ENCODE measurements at places on chromosomes 2 and 18.

DNA sequence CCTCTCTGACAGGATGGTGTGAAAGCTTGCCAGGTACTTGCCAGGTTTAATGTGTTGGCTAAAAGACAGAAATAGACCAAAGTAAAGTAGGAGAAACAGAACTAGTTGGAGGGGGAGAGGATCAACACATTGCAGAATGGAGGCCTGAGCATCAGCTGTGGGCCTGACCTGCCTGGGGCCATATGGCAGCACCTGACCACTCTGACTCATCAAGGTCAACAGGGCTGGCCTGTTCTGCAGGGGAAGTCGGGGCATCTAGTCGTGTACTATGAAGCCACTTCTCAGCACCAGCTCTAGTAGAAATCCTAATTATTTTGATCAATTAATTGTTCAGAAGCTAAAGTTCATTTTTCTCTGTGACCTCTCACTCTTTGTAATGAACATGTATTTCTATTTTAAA lies 35.8 kb upstream of the NOSTRIN start:
- no peak for DNase-seq

DNA sequence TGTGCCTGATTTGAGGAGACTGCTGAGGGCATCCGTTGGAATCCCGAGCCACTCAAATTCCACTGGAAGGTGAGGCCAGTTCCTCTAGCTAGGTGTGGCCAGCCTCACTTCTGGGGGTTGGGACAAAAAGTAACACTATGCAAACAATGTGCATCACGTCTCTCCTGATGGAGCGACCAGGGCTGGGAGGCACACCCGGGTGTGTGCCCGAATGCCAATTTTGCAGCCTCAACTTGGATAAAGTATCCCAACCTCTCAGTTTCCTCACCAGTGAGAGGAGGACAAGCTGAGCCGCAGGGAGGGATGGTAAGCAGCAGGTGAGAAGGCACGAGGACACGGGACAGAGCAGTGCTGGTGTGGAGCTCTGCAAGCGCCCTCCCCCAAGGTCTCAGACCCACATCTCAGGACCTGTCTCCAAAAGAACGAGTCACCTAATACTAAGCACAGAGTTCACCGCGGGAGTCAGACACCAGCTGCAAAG lies 218.3 kb downstream of the HAUS1 start:
- DNase-seq: no peak

DNA sequence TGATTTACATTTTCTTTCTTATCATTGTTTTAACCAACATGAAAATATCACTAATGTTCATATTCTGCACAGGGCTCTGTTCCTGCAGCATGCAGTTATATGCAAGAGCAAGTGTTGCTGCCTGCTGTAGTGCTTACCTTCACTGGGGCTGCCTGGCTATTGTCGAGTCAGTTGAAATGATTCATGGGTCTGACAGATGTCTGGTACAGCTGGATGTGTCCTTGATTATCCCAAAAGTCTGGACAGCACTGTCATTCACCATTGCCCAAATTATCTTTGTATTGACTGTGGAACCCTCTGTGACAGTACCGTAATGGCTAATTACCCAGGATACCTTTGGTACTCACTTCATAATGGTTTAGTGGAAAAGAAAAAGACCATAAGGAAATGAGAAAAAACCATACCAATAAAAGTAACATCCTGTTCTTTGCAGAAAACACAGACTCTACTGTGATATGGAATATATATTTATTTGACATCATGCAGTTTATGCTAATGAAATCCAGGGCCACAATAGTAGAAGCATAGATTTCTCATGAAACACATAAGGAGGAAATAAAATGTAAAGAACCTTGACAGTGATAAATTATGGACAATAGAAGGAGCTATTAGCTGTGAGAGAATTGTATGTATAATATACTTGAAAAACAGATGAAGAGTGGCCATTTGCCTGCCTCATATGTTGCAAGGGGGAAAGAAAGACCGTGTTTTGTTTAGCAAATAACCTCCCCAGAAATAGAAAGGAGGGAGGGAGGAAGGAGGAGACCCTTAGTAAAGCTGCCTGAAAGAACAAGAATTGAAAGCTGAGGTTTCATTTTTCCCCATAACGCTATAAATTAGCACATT lies 249.8 kb upstream of the ATP5MC3 start:
- no peak for DNase-seq

- DNase-seq: no peak
Measured at GRCh38 chr2:191115391-191115790, 35.4 kb downstream of the STAT4 start.

DNA sequence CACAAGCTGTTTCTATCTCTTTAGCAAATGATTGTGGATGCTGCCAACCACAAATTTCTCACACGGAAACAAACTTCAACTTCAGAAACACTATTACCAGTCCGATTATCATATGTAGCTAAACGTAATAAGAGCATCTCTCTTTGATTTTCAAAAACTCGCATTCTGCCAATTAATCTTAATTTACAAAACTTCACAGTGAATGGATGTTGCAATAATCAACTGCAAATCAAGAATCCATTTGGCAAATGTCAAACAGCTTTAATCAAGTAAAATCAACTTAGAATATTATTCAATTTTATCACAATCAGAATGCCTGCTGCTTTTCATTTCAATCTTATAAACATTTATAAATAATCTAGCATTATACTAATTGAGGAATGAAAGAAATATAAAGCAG lies 54.2 kb downstream of the DTNB start:
- DNase-seq: no peak

DNA sequence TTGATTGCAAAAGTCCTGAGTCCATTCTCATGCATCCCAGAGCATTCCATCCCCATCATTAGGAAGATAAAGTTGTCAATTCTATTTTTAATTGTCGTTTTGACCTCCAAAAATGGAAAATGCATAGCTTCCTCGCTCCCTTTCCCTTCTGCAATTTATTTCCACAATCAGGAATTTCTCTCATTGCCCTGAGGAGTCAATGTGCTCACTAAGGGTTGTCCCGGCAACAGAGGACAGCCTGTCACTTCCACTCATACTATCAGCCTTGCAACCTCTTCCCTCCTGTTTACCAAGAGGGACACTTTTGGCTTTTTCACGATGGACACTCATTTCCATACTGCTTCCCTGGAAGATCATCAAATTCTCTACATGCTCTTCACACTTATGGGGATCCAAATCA lies 164.8 kb downstream of the MYO5B start:
- DNase-seq: no peak

DNA sequence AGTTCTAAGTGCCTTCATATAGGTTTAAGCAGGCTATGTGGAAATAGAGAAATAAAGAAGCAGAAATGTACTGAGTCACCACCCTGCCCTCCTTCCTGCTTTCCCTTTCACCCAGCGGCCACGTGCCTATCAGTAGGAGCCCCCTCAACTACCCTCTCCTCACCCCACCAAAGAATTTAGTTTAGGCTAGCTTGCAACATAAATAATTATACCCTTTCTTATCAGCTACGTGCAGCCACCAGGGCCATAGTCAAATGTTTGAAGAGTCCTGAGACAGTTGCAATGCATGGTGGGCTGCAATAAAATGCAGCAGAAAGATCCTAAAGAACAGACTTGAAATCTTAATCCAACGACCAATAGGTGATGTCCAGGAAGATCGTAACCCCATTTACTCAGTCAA lies 101.2 kb downstream of the RTP5 start:
- no peak for DNase-seq

GRCh38 chr2:159084384-159085370 lies 116.2 kb downstream of the TANC1 start:
- DNase-seq: no peak

- DNase-seq: no peak
Measured at GRCh38 chr2:133407341-133407740, 160.9 kb downstream of the NCKAP5 start.

DNA sequence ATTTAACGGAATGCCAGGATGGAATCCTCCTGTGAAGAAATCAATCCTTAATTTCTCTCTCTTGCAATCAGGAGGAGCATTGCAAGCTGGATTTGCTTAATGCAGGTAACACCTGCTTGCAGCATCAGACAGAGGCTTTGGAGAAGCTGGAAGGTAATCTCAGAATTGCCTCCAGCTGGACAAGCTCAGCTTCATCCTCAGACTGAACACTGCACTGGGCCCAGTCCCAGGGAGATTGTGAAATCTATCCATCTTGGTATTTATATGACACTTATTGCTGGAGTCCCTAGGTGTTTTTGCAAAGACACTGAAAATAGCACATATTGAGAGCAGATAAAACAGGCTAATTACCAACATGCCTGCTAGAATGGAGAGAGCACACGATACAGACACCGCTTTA lies 179.4 kb upstream of the SESTD1 start:
- no peak for DNase-seq

DNA sequence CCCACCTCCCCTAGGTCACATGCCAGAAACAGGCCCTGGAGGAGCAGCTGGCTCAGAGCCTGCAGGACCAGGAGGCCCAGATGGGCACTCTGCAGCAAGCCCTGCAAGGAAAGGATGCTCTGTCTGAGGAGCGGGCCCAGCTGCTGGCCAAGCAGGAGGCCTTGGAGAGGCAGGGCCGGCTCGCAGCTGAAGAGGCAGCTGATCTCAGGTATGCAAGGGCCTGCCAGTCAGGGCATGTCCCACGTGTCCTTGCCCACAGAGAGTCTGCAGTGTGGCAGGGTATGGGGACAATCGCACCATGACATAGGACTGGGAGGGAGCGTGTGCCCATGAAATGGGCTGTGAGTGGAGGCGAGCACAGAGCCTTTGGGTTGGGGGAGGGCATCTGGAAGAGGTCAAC lies 39.9 kb downstream of the CROCC2 start:
- no peak for DNase-seq

DNA sequence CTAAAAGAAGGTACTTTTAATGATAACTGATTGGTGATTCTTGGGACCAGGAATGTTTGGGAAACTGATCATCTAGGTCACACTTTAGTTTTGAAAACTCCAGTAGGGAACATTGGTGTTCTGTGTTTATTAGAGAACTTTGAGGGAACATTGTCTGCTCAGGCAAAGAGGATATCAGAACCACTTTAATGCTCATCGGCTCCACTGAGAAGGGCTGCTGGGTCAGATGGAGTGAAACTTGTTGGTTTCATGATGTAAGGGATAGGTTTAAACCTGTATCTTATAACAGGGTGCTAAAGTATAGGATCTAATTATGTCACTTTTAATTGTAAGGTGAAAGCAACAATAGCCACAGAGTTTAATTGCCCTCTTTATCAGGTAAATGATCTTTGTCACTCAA lies 14.2 kb upstream of the POLI start:
- no peak for DNase-seq

- DNase-seq: no peak
Measured at GRCh38 chr2:150043172-150043500, 444.3 kb downstream of the RND3 start.

DNA sequence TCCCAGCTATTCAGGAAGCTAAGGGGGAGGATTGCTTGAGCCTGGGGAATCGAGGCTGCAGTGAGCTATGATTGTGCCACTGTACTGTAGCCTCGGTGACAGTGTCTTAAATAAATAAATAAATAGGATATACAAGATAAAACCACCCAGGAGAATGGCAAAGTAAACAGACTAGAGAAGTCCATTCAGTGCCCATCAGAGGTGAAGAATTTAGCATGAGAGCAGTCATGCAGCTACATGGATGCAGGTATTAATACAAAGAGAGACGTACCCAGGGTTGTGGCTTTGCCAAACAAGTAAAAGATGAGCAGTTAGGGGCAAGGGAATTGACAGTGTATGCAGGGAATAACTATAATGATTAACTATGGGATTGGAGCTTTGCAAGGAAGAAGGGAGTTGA lies 8.1 kb downstream of the STPG4 start:
- DNase-seq: no peak

DNA sequence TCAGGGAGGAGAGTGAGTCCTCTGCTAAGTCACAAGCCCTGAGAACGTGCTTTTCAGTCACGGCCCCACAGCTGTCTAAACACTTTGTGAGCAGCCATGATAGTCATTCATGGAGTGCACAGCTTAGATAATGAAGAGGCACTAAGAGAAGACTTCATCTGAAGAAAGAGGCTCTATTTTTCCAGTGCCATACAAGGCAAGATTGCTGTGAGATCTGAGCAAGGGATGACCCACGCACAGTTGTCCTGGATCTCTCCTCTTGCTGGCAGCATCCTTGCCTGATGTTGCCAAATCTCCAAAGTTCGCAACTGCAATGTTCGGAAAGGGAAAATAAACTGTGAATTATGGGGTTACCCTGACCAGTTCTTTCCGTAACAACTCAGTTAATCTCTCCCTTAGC lies 418.7 kb downstream of the MEIS1 start:
- DNase-seq: no peak

DNA sequence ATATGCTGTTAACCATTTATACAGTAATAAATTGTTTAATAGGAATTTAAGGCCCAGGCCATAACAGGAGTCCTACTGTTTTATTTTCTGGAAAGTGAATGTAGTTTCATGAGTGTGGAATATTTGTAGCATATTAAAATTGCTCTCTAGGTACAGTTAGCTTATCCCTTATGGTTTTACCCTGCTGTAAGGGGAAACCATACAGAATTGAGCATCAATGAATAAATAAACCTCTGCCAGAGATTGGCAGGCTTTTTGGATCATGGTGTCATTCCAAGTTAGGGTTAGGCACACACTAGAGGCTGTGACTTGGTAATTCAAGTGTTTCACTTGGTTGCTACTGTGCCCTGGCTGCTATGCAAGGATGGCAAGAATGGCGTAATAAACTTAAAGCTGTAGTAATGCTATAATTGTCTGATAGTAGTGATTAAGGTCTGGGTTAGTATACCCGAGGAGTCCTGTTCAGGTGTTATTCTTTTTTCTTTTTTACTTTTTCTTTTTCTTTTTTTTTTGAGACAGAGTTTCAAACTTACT lies 30.4 kb downstream of the BMPR2 start:
- no peak for DNase-seq

DNA sequence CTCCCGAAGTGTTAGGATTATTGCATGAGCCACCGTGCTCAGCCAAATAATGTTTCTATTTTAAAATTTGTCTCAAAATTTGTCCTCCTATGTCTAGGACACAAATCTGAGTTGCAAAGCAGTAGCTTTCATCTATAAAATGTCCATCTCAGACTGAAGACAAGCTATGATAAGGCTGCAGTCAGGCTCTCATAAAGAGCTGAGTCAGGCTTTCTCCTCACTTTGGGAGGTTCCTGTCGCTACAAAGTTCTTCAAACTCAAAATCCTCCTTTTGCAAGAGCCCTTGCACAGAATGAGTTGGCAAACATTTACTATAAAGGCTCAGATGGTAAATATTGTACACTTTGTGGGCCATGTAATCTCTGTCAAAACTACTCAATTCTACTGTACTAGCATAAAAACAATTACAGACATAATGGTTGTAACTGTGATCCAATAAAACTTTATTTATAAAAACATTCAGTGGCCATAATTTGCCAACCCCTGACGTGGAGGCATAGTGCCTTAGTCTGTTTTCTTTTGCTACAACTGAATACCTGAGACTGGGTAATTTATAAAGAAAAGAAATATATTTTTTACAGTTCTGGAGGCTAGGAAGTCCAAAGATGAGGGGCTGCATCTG lies 154.9 kb upstream of the SATB2 start:
- DNase-seq: no peak

Measured in Panc1 (cell line).